Retinal pigment epithelial cell (primary cell): ENCODE measurements at places on chromosomes 2 and 18.

DNA sequence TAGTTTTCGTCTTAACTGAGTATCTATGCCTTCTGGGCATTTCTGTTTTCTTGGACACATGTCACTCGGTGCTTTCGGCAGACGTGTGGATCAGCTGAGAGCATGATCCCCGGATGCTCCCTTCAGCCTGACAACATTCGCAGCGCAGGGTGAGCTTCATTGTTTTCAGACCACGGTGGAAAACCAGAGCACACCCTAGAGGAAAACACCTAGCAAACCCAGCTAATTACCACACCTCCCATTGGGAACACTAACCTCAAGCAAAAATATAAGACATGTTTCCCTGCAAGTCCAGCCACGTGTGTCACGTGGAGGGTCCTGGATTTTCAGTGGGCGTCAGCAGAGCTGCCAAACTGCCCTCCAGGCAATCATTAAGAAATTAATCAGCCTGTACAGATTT is 31.0 kb downstream of the ANKRD29 start:
- DNase-seq = no peak

- no peak for DNase-seq
Observed at GRCh38 chr2:128548461-128548891, 229.8 kb upstream of the HS6ST1 start.

GRCh38 chr2:136297994-136298393 is 180.0 kb upstream of the CXCR4 start:
- DNase-seq = no peak

GRCh38 chr2:28435814-28436351 is 43.2 kb downstream of the FOSL2 start:
- no peak for DNase-seq

- DNase-seq = no peak
Observed at GRCh38 chr2:124970030-124970429, 944.9 kb downstream of the CNTNAP5 start.

DNA sequence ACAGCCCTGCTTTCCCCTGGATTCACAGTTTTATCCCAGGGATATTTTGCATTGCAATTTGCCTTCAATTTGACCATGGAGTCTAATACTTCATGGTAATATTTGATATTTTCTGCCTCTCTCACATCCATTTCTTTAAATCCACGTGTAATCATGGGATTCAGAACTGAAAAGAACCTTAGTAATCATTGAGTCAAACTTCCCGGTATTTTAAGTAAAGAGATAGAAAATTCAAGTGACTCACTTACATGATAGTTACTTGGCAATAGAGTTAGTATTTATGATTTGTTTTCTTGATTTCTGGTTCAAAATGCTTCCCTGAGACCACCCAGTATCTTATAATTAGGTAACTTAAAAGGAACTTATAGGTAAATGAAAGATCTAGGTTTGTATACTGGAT is 33.7 kb upstream of the CDC42EP3 start:
- DNase-seq = no peak

- DNase-seq = no peak
Observed at GRCh38 chr18:8865934-8866333, 160.6 kb downstream of the MTCL1 start.

GRCh38 chr18:24593401-24593800 is 133.0 kb downstream of the HRH4 start:
- no peak for DNase-seq

GRCh38 chr2:74347742-74348141 is 4.5 kb upstream of the SLC4A5 start:
- DNase-seq = no peak

- no peak for DNase-seq
Observed at GRCh38 chr2:91477731-91478672, 2786.5 kb downstream of the RPIA start.

DNA sequence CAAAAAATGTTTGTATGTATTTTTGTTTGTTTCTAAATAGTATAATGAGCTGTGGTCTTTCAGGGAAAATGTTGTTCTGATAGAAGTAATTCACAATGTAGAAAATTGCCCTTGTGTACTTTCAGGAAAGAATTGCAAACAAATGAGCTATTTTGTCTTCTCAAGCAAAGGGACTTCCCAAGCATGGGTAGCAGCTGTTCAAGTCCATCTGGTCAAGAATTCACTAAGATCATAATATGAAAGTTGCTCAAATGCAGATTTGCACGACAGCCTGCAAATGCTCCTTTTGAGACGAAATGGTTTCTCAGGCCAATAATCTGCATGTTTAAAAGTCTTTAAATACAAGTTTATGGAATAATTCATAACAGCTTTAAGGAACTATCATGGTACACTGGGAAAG is 51.9 kb upstream of the HNMT start:
- DNase-seq = no peak

- DNase-seq = no peak
Observed at GRCh38 chr18:22559414-22560274, 141.9 kb upstream of the CTAGE1 start.

DNA sequence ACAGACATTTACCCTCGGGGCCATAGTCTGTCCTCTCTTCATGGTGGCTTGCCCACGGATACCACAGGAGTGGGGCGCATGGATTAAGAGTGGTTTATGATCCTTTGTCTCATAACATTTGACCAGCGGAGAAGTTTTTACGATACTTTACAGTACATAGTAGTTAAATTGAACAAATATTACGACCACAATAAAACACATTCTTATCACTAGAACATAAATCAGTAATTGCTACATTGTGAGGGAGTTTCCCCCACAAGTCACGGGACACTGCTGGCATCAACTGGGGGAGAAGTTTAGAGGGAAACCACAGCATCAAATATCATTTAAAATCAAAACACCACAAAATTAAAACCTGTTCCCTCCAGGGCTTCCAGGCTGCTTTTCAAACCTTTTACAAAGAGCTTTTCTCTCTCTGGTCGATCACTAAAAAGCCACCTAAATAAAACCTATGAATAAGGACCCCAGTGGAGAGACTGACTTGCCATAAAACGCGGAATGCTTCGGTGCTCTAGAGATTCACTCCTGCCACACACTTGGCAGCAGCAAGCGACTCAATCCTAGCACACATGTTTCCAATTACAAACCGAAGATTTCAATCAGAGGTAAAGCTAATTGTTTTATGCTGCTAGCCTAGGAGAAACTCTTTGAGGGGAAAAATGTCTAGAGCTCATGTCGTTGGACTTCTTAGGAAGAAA is 173.7 kb upstream of the HNRNPA3 start:
- no peak for DNase-seq

GRCh38 chr2:178280244-178280852 is 86.0 kb downstream of the OSBPL6 start:
- DNase-seq = no peak
